ENCODE measurements at places on chromosomes 7 and 10. TPM values are rescaled to one million over a fixed set of nuclear protein-coding genes. Genes with fewer than 3 reads are reported as not detected.

The NPTX2 gene
- total RNA-seq, result 0.97 TPM

The CPA2 gene
- total RNA-seq, result not detected

The MDFIC gene
- 53.1 TPM for total RNA-seq

The FGL2 gene
- 3.8 TPM for total RNA-seq

The DNAJC12 gene
- total RNA-seq, result 0.76 TPM

DNA sequence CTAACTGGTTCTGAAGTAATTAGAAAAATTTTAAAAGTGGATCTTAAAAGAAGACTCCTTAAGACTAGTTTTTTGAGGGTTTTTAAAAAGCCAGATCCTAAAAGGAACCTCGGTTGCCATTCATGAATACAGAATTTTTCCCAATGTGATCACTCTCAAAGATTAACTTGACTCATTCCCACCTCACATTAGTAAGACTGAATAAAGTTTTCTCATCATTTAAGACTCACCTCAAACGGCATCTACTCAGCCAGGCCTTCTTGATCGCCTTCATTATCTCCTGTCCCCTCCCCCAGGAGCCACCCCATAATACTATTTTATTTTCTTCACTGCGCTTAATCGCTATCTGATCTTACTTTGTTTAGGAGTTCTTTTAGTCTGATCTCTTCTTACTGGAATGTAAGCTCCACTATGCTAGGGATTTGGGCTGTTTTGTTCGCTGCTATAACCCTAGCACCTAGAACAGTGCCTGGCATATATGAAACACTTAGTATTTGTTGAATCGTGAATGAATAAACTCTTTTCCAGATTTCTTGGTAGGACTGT is 55.9 kb upstream of the PCGF5 start:
- DNase-seq, result peak; percentile 66

DNA sequence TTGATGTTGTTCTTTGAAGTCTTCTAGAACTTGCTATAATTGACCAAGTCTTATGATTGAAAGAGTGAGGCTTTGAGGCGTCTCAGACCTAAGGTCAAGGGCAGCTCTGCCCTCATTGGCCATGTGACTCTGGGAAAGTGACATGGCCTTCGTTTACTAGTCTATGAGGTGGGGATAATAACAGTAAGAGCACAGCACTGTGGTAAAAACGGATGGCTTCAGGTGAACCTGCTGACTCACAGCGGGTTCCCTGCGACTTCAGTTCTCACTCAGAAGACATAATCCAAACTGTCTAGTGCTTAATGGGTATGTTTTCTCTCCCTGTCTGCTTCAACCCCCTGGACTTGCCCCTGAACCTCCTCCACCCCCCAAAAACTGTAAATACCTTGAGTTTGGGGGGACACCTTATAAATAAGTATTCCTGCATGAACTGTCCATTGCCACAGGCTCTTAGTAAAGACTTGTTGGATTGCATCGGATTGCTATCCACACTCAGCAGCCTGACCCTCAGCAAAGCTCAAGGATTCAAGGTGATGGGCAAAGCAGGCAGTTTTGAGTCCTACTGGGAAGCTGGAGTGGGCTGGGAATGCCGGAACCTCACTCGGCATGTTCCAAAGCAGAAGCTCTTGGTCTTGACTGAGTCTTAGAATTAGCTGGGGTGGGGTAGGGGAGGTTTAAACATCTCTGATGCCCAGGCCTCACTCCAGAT is 304.6 kb downstream of the KLF6 start:
- no peak for DNase-seq

GRCh38 chr10:104923501-104923900 is 282.4 kb downstream of the SORCS3 start:
- no peak for DNase-seq

GRCh38 chr7:114388021-114388420 is 26.6 kb upstream of the FOXP2 start:
- DNase-seq, result no peak

DNA sequence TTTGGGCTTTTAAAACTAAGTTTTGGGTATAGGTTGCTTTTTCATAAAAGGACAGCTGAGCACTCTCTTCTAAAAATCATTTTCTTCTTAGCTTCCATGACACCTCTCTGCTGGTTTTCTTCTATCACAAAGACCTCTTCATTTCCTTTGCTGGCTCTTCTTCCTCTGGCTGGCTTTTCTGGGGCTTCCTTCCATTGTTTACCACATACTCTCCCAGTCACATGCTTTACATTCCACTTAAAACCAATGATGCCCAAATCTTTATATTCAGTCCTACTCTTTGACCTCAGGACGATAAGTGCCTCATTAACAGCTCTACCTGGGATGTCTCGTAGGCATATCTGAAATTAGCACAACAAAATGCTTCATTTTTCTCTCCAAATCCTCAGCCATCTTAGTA is 26.8 kb downstream of the FAM133B start:
- DNase-seq, result no peak

GRCh38 chr10:133278577-133279265 is 2.1 kb upstream of the ADAM8 start:
- DNase-seq, result no peak

GRCh38 chr10:48288661-48289060 is 14.2 kb upstream of the FRMPD2 start:
- DNase-seq, result no peak

- no peak for DNase-seq
These were observed 750.3 kb downstream of the ANKRD7 start for GRCh38 chr7:118974836-118975235.

DNA sequence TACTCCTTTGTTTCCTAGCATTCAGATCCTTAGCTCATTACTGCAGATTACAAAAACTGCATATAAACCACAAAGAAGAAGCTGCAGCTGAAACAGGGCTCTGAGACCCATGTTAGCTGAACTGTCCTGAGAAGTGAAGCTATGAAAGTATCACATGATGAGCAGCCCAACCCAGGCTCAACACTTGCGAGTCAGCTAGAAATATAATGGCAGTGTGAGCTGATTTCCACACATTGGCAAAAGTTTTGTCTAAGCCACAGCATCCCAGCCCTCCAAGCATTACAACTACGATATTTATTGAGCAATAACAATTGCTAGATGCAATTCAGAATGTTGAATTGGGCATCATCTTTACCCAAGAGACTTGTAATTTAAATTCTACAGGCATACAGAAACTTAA is 34.5 kb upstream of the SKAP2 start:
- DNase-seq, result peak; percentile 24

DNA sequence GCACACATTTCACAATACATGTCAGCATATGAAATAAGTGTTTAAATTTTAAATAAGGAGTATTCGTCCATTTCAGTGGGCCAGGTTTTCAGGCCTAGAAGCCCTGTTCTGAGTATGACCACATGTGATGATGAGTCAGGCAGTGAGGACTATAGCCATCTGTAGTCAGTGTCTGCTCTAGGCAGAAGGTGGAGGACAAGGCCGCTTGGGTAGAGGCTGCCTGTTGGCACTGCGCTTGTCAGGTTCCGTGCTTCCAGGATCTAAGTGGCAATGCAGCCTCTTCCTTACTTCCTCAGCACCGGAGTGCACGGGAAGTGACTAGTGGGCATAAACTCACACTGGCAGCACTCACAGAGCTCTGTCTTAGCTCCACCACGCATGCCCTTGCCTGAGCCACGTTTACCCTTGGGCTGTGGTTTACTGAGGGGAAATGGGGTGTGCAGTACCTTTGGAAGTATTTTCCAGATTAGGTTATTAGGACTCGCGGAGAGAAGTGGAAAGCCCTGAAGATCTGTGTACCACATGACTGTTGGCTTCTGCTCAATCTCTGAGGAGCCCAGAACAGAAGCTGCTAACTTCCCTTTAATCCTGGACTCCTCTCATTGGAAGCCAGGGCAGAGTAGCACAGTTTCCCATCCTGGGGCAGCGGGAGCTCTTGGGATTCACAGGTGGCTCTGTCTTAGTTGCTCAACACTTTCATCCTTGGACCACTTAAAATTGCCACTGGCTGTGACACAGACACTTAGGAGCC is 87.5 kb upstream of the GJD4 start:
- DNase-seq, result peak; percentile 67

DNA sequence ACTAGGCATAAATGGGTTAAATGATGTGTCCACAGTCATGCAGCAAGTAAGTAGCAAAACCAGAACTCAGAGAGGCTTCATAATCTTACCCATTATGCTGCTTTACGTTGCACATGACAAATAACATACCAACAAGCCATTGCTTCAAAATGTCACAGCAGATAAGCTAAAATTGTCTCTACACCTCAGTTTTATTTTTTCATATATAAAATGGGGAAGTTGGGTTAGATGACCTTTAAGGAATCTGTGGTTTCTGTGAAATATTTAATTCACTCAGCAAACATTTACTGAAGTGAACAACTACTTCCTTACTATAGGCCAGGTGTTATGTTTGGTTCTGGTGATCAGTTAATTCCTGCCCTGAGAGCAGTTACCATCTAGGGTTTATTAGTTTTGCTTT is 2.2 kb upstream of the ASCC1 start:
- DNase-seq, result no peak

DNA sequence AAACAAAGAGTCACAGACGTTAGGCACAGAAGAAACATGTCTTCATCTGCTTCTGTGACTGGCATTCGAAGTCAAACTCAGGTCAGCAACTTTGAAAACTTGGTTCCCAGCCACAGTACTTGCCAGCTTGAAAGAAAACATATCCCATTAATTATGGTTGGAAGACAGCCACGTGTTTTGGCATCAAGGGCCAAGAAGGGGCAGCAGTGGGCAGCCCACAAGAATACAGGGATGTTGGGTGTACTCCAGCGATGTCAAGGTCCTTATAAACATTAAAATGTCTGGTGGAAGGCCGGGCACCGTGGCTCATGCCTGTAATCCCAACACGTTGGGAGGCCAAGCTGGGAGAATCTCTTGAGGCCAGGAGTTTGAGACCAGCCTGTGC is 29.5 kb downstream of the JCAD start:
- DNase-seq, result no peak

- no peak for DNase-seq
These were observed 134.6 kb downstream of the FAM204A start for GRCh38 chr10:118207470-118208007.

GRCh38 chr10:123942114-123942861 is 50.7 kb upstream of the CPXM2 start:
- no peak for DNase-seq

GRCh38 chr7:146728141-146728540 is 611.5 kb downstream of the CNTNAP2 start:
- DNase-seq, result no peak

DNA sequence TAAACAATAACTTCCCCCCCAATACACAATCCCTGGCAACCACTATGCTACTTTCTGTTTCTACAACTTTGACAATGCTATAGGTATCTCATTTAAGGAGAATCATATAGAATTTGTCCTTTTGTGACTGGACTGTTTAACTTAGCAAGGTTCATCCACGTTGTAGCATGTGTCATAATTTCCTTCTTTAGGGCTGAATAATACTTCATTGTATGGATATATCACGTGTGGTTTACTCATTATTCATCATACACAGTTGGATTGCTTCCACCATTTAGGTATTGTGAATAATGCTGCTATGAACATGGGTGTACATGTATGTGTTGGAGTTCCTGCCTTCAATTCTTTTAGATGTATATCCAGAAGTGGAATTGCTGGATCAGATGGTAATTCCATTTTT is 111.0 kb downstream of the LMBR1 start:
- no peak for DNase-seq

GRCh38 chr7:37441386-37441760 is 7.3 kb downstream of the ELMO1 start:
- DNase-seq, result no peak

- peak; percentile 89 for DNase-seq
These were observed 519 bp downstream of the PITRM1 start for GRCh38 chr10:3172081-3172445.

- DNase-seq, result no peak
These were observed 183.7 kb downstream of the SORCS1 start for GRCh38 chr10:106980495-106981451.

DNA sequence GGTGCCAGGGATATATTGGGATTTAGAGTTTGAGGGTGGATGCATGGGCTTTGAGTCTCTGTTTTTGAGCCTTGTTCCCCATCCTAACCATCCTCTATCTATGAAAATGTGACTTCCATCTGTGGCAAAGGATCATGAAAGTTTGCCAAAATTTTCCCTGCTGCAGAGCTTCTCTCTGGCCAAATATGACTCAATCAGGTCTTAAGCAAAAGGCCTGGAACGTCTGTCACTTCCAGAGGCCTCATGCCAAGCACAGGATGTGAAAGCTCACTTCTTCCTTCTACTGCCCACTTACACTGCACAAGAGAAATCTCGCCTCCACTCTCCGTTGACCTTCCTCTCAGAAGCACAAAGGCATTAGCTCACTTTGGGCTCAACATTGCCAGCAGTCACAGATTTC is 696.9 kb upstream of the NRP1 start:
- peak; percentile 91 for DNase-seq

GRCh38 chr7:75867390-75867717 is 11.5 kb upstream of the RHBDD2 start:
- DNase-seq, result no peak

DNA sequence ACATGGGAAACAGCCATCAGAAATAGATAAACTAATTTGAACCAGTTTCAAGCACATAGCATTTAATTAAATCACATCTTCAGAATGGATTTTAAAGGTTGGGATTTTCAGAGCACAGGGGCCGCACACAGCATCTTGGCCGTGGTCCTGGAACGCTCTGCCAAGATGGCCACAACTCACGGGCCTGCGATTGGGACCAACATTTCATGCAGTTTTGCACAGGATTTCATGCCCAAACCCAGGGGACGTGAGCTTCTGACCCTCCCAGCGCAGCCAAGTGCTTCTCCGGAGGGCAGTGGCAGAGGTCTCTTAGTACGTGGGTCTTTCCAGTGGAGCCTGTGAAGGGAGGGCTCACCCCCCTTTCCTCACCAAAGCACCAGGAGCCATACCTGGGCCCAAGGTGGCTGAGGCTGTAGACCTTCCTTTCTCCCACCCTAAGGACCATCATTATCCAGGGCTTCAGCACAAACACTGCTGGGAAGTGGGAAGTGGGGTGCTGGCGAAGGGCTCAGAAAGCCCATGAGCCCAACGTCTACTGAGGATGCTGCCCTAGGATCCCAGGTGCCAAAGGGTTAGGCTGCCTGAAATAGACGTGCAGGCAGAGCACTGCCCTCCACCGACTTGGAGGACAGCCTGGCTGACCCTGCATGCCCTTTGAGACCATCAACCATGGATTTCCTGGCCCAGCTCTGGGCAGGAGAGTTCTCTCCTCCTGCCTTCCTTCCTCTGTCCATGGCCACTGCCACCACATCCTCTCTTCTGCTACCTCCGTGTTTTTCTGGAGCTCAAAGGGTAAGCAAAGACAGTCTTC is 611.2 kb upstream of the MGMT start:
- DNase-seq, result no peak

DNA sequence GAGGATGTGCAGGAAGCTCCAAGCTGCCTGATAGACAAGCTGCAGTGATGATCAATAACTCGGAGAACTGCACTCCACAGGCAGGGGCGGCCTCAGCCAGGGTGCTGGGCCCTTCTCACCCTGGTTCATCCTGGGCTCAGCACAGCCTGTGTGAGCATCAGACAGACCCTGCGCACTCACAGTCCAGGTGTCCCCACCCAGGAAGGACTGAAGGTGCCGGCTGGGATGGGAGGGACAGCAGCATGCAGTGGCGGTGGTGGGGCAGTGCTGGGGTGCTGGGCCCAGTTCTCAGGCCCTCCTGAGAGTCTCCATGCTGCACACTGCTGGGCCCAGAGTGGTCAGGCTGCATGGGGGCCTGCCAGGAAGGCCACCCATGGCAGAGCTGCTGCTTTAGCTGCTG is 74.1 kb downstream of the ITIH5 start:
- DNase-seq, result no peak

GRCh38 chr10:90960355-90960814 is 39.5 kb upstream of the ANKRD1 start:
- peak; percentile 86 for DNase-seq

GRCh38 chr10:75972491-75973276 is 541.3 kb downstream of the LRMDA start:
- DNase-seq, result peak; percentile 76
